Osteoblast (primary cell): ENCODE measurements at places on chromosomes 11 and 22. TPM values are rescaled to one million over a fixed set of nuclear protein-coding genes. Genes with fewer than 3 reads are reported as not detected.

PIH1D2 gene
- total RNA-seq: 2.7 and 2.9 TPM in 2 replicates

DNA sequence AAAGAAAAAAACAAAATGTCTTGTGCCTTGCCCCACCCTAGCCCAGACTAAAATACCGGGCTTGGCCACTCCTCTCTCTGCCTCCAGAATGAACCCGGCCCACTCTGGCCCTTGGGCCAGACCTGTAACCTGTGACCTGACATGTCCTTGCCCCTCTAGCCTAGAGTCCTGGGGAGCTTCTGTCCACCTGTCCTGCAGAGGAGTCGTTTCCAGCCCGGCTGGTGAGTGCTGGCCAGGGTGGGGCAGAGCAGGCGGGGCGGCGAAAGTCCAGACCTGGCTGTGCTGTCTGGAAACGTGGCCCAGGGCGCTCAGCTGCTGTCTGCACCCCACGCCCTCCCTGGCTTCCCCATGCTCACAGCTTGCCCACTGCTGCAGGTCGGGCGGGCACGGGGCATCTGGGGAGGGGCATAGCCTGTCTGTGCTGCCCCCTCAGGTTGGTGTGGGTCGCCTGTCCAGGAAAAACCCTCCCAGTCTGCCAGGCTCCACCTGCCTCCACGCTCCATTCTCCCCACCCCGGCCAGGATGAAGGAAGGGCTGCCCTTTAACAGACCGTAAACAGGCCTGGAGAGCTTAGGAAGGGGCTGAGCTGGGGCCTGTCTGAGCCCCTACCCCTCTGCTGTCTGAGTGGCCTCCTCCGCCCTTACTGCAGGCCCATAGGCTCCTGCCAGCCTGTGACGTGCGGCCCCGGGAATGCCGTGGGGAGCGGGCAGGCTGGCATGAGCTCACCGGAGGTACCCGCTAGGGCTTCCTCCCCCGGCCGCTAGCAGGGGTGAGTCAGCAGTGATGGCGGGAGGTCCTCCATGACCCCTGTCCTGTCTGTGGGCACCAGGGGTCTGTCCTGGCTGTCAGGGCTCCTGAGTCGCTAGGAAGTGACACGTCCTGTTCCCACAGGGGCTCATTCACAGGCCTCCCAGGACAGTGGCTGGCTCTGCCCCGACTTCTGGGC is 1.9 kb downstream of the CD151 start:
- DNase-seq: peak; percentile 98

DNA sequence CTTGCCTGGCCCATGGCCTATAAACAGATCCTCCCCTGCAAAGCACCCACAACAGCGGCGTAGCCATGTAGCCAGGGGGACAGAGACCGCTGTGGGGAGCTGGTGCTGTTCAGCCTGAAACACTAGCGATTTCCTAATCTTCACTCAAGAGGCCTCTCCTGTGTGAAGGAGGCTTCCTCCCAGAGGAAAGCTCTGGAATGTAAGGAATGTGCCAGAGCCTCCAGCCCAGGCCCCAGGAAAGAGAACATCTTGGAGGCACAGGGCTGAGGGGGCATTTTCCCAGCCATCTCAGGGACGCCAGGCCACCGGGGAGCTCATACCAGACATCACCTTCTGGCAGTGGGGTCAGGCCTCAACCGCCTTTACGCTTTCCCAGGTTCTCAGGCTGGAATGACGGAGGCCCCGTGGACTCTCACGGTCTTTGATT is 24.0 kb downstream of the MIAT start:
- DNase-seq: peak; percentile 72

GRCh38 chr11:2378527-2379210 is 1.6 kb downstream of the CD81 start:
- DNase-seq: peak; percentile 96

DNA sequence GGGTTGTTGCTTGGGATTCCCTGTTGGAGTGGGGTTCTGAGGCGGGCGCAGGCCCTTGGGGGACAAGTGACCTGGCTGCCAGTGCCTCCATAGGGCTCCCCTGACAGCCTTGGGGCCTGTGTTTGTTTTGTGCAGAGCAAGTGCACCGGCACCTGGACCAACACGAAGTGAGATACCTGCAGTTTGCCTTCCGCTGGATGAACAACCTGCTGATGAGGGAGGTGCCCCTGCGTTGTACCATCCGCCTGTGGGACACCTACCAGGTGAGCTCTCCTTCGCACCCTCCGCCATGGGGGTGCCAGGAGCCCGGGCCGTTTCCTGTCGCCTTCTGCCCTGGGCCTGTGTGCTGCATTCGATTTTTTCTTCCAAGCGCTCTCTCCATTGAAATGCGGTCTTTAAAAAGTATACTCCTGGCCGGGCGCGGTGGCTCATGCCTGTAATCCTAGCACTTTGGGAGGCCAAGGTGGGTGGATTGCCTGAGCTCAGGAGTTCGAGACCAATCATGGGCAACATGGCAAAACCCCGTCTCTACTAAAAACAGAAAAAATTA is 274.6 kb downstream of the TBC1D22A start:
- DNase-seq: peak; percentile 36

GRCh38 chr22:47153854-47154525 is 391.5 kb downstream of the TBC1D22A start:
- DNase-seq: no peak

GRCh38 chr11:58740447-58740846 is 8.7 kb upstream of the GLYAT start:
- DNase-seq: no peak

DNA sequence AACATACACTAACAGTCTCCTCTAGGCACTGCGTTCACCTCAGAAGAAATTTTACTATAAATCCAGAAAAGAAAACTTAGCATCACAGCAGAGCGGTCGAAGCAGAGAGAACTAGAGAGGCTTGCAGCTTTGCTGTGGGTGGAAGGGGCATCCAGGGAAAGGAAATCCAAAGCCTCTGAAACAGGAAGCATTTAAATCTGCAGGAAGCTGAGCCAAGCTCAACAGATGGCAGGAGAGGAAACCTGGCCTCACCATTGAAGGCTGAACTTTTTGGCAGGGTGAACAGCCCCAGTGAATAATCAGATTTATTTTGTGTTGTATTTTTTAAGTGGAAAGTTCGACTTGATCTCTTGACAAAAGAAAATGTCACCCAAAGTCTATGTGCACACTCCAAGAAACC is 858.1 kb downstream of the OPCML start:
- DNase-seq: no peak
